ENCODE measurements at places on chromosomes 16 and 17. TPM values are rescaled to one million over a fixed set of nuclear protein-coding genes. Genes with fewer than 3 reads are reported as not detected.

- DNase-seq: no peak
These were observed 9.7 kb upstream of the ZFP1 start for GRCh38 chr16:75138636-75139035.

- no peak for DNase-seq
These were observed 963.1 kb upstream of the GOT2 start for GRCh38 chr16:59697236-59697635.

- DNase-seq: no peak
These were observed 3.0 kb downstream of the CHAD start for GRCh38 chr17:50465635-50466034.

DNA sequence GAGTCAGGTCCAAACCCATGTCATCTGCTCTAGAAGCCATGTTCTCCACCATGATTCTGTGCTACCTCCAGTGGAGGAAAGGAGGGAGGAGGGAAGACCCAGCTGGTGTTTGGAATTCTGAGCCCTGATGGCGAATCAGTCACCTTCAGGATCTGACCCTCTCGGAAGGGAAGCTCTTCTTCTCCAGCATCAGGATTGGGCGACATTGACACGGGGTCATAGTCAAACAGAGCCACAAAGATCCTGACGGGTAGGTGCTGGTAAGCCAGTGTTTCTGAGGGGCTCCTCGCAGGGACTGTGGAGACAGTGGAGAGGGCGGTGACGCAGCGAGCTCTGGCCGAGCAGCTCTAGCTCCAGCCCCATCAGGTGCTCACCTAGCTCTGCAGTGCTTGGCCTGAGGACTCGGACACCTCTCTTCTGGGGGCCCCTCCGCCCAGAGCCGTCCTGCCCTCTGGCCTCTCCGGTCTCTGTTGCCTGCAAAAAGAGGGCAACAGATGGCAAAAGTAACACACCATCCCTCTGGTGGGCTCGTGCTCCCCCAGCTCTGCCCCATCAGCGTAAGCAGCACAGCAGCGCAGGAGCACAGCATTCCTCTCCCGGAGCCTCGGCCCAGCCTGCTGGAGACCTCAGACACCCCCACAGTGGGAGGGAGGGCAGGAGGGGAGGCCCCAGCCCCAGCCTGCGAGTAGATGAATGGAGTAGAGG is 21.0 kb downstream of the TSPOAP1 start:
- DNase-seq: no peak

DNA sequence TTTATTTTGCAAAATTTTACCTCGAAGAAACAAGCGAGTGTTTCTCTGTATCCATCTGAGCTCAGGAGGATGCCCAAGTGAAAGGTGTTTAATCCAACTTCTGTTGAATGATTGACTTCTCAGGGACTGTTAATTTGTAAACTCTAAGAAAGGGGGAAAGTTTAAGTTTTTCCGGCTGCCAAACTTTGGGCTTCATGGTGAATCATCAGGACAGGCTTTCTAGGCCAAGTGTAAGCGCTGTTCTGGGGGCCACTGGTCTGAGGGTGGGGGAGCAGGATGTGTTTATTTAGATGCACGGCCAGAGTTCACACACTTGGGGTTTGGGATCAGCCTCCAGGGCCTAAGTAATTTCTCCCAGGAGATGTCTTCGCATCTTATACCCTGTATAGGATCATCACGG is 110.4 kb downstream of the PITPNC1 start:
- no peak for DNase-seq

- no peak for DNase-seq
These were observed 391.3 kb upstream of the CDH5 start for GRCh38 chr16:65975049-65975708.

GRCh38 chr16:81180578-81180977 is 57.9 kb upstream of the BCO1 start:
- DNase-seq: no peak

DNA sequence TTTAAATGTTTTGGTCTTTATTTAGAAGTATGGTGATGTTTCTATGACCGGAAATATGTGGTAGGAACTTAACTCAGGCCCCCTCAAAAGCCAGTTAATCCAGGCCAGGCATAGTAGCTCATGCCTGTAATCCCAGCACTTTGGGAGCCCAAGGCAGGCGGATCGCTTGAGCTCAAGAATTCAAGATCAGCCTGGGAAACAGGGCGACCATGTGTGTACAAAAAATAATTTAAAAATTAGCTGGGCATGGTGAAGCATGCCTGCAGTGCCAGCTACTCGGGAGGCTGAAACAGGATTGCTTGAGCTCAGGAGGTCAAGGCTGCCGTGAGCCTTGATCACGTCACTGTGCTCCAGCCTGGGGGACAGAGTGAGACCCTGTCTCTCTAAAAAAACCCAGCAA is 10.3 kb downstream of the RSL1D1 start:
- DNase-seq: no peak

DNA sequence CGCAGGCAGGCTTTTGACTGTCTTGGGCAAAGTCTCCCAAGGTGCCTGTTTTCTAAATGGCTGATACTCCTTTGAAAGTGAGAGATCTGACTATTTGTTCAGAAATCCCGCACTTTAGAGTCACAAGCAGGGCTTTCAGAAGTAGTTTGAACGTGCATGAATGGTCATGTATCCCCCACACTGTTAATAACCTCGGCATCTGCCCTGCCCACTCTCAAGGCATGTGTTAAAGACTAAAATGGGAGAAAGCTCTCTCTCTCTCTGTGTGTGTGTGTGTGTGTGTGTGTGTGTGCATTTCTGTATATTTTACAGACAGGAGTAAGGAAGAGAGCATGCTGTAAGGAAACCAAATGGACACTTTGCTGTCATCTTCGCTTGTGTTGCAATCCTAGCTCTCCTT is 163.7 kb downstream of the MAF start:
- DNase-seq: no peak

Gene PCGF2
- not detected for total RNA-seq

Gene SRL
- total RNA-seq: not detected

All from activated B cell treated with CpG ODN at 0.5 μM for 24 hours (primary cell).